Placental pericyte (primary cell): ENCODE measurements at places on chromosomes 1 and 21. TPM values are rescaled to one million over a fixed set of nuclear protein-coding genes. Genes with fewer than 3 reads are reported as not detected.

Gene ZNF644
- total RNA-seq = 46.4 and 62.9 TPM in 2 replicates

Gene PCNT
- 12.3 and 35.5 TPM in 2 replicates for total RNA-seq

Gene TLR5
- under 0.01 and 0.86 TPM in 2 replicates for total RNA-seq

Gene RXRG
- total RNA-seq = not detected in 2 replicates

Gene TRIM46
- 4.4 and 8.7 TPM in 2 replicates for total RNA-seq

Gene PRSS38
- total RNA-seq = not detected in 2 replicates

Gene OR2G6
- total RNA-seq = under 0.01 TPM in 1 of 2 replicates, not detected in the other

Gene SH2D1B
- not detected in 2 replicates for total RNA-seq

Gene KRTAP19-3
- total RNA-seq = not detected in 2 replicates

Gene RPL22
- total RNA-seq = 51.7 and 96.9 TPM in 2 replicates

Gene ATF3
- total RNA-seq = 2.9 and 24.7 TPM in 2 replicates

Gene UTS2
- total RNA-seq = 0.14 TPM in 1 of 2 replicates, not detected in the other

Gene TMEM269
- under 0.01 TPM in 1 of 2 replicates, not detected in the other for total RNA-seq

Gene HPDL
- total RNA-seq = 0.86 TPM in 1 of 2 replicates, not detected in the other

Gene MFN2
- total RNA-seq = 72.4 and 97.9 TPM in 2 replicates

Gene BRDT
- total RNA-seq = 0.22 and 2.1 TPM in 2 replicates

Gene CHIA
- total RNA-seq = not detected in 2 replicates

Gene OPTC
- total RNA-seq = not detected in 2 replicates

Gene E2F2
- under 0.01 and 2.7 TPM in 2 replicates for total RNA-seq

Gene PEX14
- 22.5 and 24.6 TPM in 2 replicates for total RNA-seq

Gene TNFRSF4
- not detected in 2 replicates for total RNA-seq

Gene ALX3
- not detected in 2 replicates for total RNA-seq

Gene SLAMF9
- not detected in 2 replicates for total RNA-seq

Gene CATSPER4
- total RNA-seq = not detected in 2 replicates

Gene PLA2G5
- not detected in 2 replicates for total RNA-seq
